ENCODE measurements at places on chromosomes 3 and 15.

DNA sequence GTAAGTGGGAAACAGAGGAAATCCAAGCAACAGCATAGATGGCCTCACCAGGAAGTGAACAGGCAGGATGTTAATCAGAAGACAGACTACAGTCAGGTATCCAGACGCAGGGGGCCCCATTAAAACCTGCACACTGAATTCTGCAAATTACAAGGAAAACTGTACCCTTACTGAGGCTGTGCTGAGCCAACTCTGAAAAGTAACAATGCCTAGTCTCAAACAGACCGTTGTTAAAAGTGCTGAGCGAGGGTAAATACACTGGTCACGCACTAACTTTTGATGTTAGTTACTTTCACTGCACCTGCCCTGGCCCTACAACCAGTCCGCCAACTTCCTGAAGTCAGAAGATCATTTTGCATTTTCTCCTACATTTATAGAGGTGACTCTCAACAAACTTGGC lies 1.0 kb downstream of the TAMM41 start:
- DNase-seq: no peak

DNA sequence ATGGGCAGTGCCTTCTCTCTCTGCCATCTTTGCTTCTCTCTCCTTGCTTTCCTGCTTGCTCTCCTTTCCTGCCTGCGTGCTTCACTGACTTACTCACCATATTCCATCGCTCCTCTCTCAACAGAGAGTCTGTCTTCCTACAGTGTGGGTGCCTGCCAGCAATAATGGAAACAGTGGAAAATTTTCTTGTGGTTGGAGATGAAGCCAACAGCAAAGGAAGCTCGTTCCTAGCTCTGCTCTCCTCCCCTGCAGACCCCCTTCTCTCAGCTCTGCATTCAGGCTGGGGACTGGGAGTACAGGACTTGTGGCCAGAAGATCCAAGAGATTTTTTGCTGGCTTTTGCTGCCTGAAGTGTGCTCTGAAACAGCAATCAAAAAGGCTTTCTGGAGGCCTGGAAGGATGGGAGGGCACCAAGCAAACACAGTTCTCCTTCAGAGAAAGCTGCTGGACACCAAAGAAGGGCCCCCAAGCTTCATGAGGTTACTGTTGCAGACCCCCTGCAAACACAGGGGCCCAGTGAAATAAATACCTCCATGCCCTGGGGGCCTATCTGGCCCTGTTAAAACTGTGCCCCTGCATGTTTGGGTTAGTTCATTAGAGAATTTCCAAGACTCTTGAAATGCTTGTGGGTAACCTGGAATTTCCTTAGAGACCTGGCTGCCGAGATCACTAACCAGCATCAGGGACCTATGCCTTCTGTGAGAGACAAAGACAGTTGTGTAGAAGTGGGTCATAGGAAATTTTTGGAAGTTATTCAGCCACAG lies 149.9 kb upstream of the RASGRP1 start:
- DNase-seq: no peak

DNA sequence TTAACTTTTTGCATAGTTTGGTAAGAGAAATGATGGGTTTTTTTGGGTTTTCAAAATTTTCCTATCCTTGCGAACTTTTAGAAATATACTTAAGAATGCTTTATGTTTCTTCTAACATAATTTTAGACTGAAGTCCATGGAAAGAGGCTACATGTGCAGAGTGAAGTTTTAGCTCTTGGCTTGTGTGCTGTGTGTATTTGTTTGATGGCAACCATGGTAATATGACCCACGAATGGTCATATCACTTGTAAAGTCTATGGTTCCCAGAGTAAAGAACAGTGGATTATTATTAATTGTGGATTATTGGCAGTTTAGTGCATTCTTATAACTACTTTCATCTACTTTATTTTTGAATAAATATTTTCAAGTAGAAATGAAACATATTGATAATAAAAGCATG lies 124.0 kb upstream of the GOLGA6L4 start:
- no peak for DNase-seq

DNA sequence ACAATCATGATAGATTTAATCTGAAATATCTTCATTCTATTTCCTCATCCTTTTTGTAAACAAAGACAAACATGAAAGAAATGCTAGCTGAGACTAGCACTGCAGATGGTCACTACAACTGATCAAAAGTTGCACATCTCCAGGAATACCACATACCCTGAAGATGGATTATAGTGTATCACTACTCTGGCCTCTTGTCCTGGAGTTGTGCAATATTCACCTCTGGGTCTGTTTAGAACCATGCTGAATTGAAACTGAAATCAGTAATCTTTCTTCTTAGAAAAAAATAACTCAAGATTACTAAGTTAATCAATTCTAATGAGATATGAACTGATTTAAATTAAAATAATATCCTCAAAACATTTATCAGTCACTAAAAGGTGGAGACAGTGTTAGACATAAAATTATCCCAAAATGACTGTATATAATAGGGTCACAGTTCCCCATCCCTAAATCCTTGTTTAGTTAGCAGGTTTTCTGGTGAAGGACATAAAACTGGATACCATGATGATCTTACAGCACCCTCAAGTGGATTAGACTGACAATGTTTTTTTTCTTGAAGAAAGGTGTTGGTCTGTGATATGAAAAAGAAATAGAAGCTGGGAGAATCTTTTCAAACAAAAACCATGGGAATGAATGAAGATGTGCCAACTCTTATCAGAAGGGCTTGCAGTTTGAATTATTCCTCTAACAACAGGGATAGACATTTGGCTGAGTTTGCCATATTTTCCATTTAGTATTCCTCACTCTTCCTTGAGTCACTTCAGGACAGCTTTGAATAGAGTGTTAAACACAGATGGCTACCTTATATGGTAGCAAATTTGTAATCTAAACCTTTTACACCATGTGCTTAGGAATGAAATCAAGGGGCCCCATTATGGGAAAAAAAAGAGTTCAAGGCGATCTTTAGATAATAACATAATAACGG lies 7.1 kb upstream of the TTC14 start:
- no peak for DNase-seq

DNA sequence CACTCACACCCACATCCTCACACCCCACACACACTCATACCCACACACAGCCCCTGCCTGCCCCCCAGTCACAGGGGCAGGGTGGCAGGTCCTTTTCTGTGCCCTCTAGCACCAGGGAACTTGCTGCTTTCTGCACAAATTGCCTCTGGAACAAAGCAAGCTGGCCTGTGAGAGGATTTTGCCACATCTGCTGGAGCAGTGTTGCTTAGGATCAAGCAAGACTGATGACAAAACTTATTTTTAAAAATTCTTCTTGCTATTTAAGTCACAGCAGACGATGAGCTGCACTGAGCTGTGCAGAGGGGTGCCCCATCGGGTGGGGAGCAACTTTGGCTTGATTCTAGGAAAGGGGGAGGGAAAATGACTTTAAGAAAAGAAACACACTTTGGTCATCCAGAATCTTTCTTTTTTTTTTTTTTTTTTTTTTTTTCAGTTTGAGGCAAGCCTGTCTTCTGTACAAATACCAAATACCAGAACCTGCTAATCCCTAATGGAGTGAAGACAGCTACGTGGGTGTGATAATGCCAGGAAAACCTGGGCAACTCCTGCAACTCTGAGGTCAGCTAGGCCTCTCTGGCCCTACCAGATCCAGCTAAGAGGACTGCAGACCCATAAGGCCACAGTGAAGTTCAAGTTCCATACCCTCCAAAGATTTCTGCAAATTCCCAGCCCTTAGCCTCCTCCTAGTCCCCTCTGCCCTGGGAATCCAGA lies 195.3 kb downstream of the ABHD5 start:
- DNase-seq: no peak
